Natural killer cell treated with Interleukin-12 subunit alpha and Interleukin-12 subunit beta and Interleukin-15 and Interleukin-18, amount 100 ng/mL, for 72 hours (primary cell): ENCODE measurements at places on chromosomes 16 and 17. TPM values are rescaled to one million over a fixed set of nuclear protein-coding genes. Genes with fewer than 3 reads are reported as not detected.

The TBX21 gene
- total RNA-seq: 437 TPM

The SMIM36 gene
- not detected for total RNA-seq

The LRRC45 gene
- 16.1 TPM for total RNA-seq

The E2F4 gene
- total RNA-seq: 188 TPM

The DOC2B gene
- 3.7 TPM for total RNA-seq

The KRT10 gene
- 42.3 TPM for total RNA-seq

The MT1E gene
- total RNA-seq: 148 TPM

The TNFAIP1 gene
- 20.4 TPM for total RNA-seq

DNA sequence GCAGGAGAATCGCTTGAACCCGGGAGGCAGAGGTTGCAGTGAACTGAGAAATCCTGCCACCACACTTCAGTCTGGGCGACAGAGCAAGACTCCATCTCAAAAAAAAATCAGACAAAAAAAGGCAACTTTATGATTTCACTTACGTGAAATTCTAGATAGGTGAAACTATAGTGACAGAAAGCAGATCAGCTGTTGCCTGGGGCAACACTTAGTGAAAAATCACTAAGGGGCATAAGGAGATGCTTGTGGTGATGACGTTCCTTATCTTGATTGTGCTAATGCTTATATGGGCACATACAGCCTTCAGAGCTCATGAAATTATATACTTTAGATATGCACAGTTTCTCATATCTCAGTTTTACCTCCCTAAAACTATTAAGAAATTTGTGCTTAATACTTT, 41.6 kb upstream of the SLC5A10 start:
- DNase-seq: no peak

GRCh38 chr17:76444518-76445311, 8.2 kb downstream of the UBE2O start:
- DNase-seq: no peak

GRCh38 chr16:71353736-71354135, 4.8 kb upstream of the CALB2 start:
- no peak for DNase-seq

- DNase-seq: no peak
These were observed 258.4 kb downstream of the MAP2K6 start for GRCh38 chr17:69672924-69673323.

- DNase-seq: no peak
These were observed 60.7 kb downstream of the ABCC6 start for GRCh38 chr16:16162591-16162990.

DNA sequence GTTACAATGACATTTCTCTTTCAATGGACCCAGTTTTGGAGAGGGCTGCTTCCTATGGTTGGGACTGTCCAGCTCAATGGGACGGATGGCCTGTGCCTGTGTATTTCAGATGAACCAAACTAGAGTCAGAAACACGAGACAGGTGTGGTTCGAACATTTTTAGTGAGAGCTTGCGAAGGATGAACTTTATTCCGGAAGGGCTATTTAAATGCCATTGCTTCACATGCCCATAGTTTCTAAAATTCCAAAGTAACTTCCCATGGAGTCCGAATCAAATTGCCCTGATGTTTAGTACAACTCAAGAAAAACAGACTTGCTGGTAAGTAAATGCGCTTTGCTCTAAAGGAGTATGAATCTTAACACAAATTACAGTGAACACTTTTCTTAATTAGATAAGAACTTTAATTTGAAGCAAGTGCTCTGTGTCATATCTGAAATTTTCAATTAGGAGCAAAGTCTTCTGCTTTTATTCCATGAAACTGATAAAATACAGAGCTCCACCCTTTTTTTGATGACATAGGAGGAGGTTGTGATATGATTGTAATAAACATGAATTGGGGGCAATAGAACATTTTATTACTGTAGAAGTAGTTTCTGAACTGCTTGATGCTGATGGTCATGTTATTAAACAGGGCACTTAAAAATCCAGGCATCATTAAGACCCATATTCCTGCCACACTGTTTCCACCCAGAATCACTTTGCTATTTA, 1.3 kb downstream of the KRT20 start:
- no peak for DNase-seq

DNA sequence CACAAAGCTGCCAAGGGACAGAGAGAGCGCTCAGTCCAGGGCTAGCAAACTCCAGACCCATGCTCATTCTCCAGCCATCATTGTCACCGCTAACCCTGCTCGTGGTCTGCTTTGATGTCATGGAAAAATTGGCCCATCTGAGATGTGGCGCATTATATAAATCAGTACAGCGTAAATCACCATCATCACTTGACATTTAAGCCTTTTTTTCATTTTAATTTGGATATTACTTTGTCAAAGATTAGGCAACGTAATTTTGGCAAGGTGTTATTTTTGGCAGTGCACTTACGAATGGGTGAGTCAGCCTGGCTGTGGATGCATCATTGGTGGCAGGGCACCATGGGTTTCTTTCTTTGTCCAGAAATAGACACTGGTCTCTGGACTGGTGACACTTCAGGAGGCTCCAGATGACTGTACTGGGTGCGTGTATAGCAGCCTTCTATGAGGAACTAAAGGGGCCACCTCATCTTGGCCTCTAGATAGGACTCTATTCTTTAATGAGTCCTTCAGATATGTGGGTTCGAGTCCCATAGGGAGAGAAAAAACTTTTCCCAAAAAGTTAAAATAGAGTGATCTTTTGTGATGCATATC, 166.3 kb downstream of the MSI2 start:
- DNase-seq: no peak

GRCh38 chr17:27511168-27511883, 55.1 kb downstream of the KSR1 start:
- no peak for DNase-seq

GRCh38 chr16:80803339-80804055, 901 bp downstream of the CDYL2 start:
- DNase-seq: no peak

DNA sequence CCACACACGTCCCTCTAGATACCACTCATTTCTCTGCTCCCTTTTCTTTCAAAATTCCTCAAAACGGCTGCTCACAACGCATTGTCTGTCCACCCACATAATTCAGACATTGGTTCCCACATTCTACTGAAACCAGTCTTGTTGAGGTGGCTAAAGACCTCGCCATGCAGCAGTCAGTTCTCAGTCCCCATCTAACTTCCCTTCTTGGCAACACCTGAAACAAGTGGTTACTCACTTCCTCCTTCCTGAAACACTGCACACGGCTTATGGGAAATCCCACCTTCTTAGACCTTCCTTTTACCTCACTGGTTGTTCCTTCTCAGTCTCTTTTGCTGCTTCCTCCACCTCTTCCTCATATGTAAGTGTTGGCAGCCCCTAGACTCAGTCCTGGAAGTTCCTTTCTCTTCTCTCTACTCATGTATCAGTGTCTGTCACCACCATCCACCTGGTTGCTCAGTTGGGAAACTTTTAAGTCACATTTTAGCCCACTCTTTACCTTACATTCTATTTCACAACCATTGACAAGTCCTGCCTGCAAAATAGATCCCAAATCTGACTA, 277.1 kb downstream of the CEP112 start:
- no peak for DNase-seq

DNA sequence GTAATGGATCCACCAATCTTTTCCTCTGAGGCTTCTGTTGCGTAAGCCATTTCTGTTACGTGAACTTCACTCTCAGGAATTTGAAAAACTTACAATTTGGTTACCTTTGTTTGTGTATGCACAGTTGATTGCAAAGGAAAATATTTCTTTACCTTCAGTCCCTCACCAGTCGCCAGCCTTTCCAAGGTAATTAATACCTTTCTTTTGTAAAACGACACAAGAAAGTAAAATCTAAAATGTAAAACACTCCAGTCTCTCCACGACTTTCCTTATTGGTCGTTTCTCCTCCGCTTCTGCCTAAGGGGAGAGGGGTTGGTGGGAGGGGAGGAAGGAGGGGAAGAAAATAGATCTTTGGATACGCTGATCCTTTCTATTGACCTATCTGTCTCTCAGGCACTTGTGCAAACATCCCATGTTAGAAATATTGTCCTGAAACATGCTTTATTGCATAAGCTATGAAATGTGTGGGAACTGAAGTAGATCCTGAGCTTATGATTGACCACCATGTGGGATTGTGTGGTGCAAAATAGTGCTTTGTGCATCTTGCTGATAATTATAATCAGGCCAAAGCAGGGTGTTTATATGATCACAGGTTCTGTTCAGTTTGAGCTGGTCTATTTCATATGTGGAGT, 32.4 kb upstream of the EFCAB13 start:
- no peak for DNase-seq

DNA sequence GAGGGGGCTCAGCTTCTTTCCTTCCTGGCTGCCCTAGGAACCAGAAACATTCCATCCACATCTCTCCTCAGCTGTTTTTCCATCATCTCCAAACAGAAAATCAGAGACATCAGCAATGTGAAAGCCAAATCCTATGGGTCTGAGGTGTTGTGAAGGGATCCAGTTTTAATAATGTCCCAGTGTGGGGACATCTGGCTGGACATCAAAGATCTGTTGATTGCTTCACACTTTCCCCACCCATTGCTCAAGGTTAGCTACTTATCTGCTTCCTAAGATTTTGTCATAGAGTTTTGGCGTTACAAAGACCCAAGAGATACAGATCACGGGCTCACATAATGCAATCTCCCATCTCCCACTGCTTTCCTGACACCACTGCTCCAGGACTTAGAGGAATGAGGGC, 47.8 kb upstream of the AXIN2 start:
- no peak for DNase-seq

DNA sequence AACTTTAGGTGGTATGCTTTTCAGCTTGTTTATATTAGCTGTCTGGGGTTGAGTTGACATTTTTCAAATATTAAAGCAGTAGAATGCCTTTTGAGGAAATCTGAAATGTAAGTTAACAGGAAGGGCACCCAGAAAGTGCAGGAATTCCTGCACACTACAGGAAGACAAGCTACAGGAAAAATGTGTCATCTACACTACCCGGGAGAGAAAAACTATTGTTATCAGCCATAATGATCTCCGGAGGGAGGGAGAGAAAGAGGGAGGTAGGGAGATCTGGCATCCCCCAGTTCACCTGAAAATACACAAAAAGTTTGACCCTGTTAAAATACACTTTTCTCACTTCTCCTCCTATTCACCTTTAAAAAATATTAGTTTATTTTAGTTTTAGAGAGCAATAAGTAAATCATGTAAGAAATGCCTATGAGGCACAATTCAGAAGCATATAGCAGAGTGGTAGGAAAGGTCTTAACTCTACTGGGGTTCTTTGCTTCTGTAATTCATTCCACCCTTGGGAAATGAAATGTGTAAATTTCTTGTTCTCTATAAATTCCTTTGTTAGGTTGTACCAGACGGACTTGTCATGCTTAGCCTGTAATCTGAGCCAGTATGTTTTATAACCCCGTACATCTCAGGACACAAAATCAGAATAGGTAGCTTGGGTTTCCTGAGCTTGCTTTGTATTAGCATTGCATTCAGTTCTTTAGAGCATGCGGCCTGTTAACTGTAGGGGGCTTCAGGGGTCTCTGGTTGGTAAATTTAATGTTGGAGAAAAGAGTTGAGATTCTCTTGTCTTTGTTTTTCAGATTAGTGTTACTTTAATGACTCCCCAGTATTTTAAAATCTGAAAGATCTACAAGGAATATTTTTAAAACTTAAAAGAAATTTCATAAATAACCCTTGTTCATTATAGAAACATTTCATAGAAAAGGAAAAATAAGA, 3.3 kb downstream of the MAP2K6 start:
- DNase-seq: no peak

GRCh38 chr17:28570716-28571360, 486 bp downstream of the PIGS start:
- DNase-seq: no peak

DNA sequence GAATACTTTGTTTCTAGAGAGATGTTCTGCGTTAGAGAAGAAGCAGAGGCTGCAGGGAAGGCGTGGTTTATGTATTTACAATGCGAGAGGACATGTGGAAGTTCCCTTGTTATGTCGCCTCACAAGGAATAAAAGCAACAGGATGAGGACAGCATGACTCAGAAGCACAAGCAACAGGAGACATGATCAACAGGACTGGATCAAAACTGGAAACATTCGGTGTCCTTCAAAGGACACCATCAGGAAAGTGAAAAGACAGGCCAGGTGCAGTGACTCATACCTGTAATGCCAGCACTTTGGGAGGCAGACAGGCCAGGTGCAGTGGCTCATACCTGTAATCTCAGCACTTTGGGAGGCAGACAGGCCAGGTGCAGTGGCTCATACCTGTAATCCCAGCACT, 52.6 kb downstream of the CCDC57 start:
- no peak for DNase-seq

- no peak for DNase-seq
These were observed 12.8 kb upstream of the CCL8 start for GRCh38 chr17:34306466-34306865.

- DNase-seq: no peak
These were observed 12.5 kb upstream of the ANKRD40CL start for GRCh38 chr17:50779747-50780353.
